DMS79 treated with DMSO at 0.1 percent for 48 hours (cell line): ENCODE measurements at places on chromosomes 4 and X.

DNA sequence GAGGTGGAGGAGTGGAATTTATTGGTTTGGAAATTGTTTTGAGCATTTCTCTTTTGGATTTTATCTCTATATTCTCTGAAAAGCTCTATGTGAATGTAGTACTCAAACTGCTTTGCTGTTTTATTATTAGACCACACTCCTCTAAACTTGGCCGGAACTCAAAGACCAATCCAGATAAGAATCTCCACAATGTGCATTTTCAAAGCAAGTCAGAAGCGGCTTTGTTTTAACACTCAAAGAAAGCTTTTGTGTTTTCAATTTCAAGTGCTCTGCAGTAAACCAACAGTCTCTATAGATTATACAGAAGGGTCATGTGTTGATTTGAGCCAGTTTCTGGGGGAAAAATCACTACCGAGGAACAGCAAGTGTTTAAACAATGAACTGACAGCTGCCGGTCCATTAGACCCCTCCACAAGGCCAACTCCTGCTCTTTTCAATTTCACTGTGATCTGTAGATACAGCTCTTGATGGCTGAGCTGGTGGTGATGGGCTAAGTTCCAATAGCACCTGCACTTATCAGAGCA lies 79.4 kb downstream of the FTHL17 start:
- peak; percentile 15 for DNase-seq

DNA sequence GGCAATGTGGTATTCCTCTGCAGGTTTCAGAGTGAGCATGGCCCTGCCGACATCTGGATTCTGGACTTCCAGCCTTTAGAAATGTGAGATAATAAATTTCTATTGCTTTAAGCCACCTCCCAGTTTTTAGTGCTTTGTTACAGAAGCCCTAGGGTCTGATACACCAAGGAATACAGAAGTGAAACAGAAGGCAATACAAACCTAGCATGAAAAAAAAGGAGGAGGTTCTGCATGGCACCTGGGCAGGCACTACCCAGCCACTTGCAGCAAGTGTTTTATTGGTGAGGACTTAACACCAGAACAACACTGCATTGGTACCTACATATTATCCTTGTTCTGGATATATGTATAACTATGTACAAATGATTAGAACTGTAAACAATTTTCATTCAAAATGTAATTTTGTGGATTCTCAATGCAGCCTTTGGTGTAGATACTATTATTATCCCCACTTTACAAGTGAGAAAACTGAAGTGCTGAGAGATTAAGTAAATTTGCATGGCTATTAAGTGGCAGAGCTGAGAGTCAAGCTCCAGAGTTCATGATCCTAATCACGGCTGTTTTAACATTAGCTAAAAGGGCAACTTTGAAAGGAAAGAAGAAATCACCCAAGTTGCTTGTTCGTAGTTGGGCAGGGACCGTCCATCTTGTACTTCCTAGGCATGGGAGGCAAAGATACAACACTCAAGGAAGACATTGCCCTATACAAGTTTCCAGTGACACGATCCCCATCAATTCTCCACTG lies 71.8 kb downstream of the IL21 start:
- no peak for DNase-seq

DNA sequence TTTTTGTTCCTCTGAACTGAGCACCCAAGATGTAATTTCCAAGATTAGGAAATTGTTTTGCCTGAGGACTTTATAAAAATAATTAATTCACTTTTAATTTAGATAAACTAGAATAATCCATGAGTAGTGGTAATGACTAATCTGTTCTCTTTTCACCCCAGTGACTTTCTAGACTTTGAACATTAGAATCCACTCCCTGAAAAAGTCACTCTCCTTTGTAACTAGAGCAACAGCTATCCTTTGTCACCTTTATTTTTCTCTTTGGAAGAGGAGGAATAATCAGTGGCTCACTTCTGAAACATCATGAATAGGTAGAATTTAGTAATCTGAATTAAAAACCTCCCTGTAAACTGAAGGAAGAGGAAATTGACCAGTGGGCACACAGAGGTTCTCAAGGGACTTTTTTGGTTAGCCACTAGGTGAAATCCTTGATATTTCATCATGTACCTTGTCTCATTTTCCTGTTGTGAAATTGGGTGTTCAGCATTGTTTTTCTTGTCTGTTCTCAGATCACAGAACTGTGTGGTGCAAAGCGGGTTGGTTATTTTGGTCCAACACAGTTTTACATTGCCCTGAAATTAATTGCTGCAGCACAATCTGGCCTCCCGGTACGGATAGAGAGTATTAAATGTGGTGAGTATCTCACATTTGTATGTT lies 59.4 kb downstream of the REPS2 start:
- DNase-seq, result no peak

- no peak for DNase-seq
Observed at GRCh38 chr4:168361365-168362024, 42.9 kb upstream of the DDX60 start.

DNA sequence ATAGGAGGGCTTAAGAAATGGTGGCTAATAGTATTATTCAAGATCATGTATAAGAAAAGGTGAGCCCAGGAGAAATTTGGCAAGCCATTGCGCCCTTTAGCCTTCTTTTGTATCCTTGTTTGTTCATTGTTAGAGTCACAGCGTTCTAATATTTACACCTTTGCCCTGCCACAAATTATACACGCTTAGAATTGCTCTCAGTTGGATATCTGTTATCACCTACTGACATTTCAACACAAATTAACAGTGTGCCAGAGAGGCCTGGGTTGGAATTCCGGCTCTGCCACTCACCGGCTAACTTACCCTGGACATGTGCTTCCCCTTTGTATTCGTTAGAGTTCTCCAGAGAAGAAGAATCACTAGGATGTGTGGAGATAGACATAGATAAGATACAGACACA lies 148.7 kb upstream of the KIT start:
- DNase-seq, result no peak

- no peak for DNase-seq
Observed at GRCh38 chr4:8079031-8079885, 79.4 kb downstream of the ABLIM2 start.

DNA sequence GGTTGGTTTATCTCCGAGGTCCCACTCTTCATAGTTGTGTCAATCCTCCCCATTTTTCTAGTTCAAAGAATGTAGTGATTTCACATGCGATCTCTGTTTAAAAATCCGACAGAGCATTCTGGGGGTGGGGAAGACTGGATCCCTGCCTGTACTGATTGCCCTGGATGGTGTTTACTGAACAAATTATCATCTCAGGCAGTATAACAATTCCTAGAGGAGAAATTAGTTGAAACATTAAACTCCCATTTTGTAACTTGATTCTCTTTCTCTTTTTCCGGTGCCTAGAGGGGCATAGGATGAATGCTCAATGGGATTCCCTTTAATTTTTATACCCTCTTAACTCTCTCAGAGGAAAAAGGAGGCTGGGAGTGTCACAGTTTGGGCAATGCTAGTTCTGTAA lies 10.0 kb upstream of the CWH43 start:
- DNase-seq, result no peak

GRCh38 chrX:12390301-12390700 lies 252.0 kb downstream of the FRMPD4 start:
- DNase-seq, result no peak

DNA sequence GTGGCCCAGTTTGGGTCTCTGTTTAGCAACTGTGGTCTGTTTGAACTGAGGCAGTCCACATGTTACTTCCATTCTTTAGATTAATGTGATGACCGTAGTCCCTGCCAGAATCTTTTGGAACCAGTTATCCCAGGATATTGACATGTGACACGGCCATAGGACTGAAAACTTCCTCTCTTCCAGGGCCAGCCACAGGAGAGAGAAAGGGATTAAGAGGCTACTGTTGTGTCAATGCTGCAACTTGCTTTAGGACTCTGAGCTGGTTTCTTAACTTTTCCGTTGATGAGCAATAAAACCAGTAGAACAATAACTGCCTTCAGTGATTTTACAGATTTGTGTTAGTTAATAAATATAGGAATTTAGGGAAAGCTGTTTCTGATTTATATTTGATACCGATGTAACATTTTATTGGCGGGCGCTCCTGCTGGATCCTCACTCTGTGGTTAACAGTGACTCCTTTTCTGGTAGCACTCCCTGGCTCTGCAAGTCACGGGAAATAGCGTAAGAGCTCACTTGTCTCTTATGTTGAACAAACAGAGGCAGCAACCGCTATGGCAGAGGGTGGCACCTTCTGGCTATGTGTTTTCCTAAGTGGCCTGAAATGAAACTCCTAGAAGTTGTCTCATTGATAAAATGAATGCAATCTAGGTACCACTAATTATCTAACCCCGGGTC lies 2.5 kb downstream of the TENM3 start:
- DNase-seq, result no peak

- DNase-seq, result no peak
Observed at GRCh38 chr4:129344058-129344457, 248.1 kb downstream of the C4orf33 start.
